DMS153 (cell line): ENCODE measurements at places on chromosomes 2 and 18.

- no peak for DNase-seq
Measured at GRCh38 chr18:44954257-44954656, 273.6 kb downstream of the SETBP1 start.

- no peak for DNase-seq
Measured at GRCh38 chr2:128289439-128289838, 29.2 kb downstream of the HS6ST1 start.

- DNase-seq = no peak
Measured at GRCh38 chr2:207925601-207926000, 99.7 kb downstream of the PLEKHM3 start.

DNA sequence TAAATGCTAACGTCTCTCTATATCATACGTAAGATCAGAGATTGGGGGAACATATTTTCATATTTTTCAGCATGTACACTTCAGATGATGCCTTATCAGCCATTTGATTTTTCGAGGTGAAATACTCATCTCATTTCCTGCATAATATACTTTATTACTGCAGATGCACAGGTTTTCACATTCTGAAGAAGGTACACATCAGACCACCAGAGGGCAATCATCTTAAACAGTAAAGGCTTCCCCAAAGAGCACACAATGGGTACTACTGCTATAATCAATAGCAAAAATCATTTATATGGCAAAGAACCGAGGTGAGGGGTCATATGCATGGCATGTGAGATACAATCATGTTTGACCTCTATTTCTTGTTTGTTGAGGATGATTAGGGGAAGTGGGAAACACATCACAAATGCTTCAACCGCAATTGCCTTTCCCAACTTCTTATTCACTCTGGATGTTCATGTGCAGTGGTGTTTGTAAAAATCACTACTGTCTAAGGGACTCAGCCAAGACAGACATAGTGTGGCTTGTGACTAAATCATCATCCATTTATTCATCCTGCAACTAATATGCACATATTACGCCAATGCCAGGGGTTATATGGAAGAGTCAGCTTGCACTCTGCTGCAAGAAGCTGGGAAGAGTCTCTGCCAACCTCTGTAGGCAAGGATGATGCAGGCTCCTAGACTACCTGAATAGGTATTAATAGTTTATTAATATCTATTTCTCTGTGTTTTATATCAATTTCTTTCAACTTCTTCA, 118.7 kb downstream of the EPB41L3 start:
- no peak for DNase-seq

- DNase-seq = no peak
Measured at GRCh38 chr2:72497763-72498162, 328.1 kb downstream of the EXOC6B start.

GRCh38 chr2:37896319-37896718, 28.8 kb upstream of the RMDN2 start:
- DNase-seq = no peak

DNA sequence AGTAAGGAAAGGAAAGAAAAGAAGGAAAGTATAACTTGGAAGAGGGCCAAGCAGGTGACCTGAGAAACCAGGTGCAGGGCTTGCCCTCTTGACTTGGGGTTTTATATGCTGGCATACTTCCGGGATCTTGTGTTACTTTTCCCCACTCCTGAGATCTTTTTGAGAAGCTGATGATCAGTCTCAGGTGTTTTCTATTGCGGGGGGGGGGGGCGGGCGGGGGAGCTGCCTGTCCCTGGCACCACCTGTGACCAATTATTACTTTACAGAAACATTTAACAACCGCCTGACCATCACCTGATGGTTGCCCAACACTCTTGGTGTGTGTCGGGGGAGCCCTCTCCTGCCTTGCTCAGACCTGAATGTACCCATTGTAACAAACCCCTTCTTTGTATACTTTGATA, 6.9 kb upstream of the CASP10 start:
- no peak for DNase-seq

DNA sequence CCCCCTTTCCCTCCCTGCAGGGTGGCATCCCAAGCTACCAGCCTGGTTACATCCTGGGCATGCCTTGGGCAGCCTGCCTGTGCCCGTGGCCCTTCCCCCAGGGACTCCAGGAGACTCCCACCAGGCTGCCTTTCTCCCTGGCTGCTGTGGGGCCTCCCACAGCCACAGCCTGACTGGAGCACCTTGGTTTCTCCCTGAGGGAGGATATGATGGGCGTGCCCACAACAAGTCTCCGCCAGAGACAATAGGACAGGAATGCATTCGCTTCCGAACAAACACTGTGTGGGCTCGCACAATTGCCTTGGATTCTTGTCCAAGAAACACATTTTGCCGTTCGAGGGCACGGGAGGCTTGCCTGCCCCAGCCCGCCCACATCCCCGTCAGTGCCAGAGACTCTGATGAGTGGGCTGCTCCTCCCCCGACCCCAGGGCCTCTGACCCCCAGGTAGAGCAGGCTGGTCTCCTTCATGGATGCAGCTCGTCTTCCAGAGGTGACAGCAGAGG, 102.1 kb downstream of the SMAD7 start:
- no peak for DNase-seq

GRCh38 chr2:240926516-240927389, 20.6 kb downstream of the CROCC2 start:
- DNase-seq = no peak

DNA sequence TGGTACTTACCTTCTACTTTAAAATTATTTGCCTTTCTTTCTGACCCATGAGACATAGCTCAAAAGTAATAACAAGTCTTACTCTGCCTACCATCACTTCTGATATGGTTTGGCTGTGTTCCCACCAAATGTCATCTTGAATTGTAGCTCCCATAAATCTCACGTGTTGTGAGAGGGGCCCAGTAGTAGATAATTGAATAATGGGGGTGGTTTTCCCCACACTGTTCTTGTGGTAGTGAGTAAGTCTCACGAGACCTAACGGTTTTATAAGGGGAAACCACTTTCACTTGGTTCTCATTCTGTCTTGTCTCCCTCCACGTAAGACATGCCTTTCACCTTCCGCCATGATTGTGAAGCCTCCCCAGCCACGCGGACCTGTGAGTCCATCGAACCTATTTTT, 47.5 kb downstream of the GALNT3 start:
- DNase-seq = no peak

GRCh38 chr2:9740382-9741073, 102.7 kb upstream of the TAF1B start:
- DNase-seq = no peak

DNA sequence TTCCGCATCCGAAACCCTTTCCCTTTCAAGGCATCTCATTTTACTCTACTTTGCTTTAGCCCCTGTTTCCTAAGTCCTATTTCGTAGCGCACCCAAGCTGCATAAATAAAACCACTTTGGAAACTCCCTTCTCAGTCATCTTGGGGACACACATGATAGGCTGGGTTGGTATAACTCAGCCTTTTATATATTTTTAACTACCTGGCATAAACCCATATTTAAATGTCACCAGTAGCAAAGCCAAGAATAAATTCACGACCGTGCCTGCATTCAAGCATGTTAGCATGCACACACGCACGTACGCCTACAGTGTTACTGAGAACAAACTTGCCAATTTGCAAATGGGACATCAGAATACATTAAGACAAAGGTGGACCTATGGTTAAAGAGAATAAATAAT, 564.7 kb upstream of the PIK3C3 start:
- no peak for DNase-seq

DNA sequence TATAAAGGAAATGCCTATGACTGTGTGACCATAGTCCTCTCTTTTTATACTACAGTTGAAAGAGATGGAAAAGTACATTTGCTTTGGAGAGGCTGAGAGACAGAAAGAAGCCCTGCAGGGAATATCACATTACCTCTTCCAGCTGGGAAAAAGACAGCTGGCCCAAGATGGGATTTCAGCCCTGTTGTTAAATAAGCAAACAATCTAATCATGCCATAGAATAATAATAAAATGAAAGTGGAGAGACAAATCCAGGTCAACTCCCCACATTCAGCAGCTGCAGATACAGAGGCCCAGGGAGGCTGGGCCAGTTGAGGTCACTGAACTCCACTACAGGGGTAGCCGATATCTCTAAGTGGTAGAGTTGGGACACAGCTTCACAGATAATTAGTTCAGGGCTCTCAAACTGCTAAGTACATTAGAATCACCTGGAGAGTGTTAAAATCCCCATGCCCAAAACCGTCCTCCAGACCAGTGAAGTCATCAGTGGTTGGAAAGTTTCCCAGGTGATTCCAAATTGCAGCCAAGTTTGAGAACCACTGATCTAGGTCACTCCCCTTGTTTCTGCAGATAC, 81.9 kb downstream of the MOGAT1 start:
- DNase-seq = peak; percentile 89

- DNase-seq = no peak
Measured at GRCh38 chr2:70381235-70381634, 79.4 kb upstream of the FAM136A start.

GRCh38 chr2:47069628-47070154, 85.4 kb downstream of the STPG4 start:
- DNase-seq = no peak

DNA sequence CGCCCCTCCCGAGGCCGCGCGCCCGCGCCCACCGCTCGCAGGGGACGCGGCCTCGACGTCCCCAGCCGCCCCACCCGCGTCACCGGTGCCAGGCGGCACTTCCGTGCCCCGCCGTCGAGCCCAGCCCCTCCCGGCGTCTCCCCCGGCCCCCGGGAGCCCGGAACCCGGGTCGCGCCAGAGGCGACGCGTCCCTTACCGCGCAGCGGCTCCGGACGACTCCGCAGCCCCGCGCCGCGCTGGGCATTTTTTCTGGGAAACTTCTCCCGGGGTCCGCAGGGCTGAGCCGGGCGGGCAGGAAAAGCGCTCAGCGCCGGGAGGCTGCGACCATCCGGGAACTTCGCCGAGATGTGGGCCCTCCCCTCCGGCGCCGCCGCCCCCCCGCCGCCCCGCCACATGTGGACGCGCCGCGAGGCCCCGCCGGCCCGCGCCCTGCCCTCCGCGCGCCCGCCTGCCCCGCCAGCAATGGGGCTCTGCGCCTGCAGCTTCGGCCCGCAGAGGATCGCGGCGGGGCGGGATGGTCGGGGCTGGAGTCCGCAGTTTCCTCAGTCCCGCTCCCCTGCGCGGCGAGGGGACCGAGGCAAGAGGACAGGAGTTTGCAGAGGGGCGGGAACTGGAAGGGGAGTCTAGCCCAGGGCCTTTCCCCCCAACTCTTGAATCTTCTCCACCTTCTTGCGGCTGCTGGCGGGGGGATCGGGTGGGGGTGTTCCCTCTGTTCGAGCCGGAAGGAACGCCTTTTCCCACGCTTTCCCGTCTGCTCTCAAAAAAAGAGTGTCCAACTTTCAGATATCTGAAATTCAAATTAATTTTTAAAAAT, 81.5 kb downstream of the CHRNA1 start:
- no peak for DNase-seq
